Activated naive CD4-positive, alpha-beta T cell (primary cell): ENCODE measurements at places on chromosomes 3 and 15.

- DNase-seq: no peak
These were observed 149.6 kb downstream of the MYLK start for GRCh38 chr3:123734527-123734902.

DNA sequence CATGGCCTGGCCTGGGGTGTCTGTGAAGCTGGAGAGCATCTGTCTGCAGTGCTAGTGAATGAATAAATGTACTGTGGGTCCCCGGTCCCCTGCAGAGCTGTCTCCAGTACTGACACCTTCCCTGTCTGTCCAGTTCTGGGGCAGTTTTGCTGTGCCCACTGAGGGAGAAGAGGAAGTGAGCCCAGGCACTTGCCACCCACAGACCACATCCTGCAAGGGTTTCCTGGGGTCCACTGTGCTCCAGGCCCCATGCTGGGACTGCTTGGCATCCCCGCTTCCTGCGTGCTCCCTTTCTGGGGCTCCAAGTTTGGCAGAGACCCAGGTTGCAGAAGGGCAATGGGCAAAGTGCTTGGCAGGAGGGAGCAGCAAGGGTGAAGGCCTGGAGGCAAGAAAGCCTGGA lies 4.9 kb upstream of the SLC6A6 start:
- no peak for DNase-seq

DNA sequence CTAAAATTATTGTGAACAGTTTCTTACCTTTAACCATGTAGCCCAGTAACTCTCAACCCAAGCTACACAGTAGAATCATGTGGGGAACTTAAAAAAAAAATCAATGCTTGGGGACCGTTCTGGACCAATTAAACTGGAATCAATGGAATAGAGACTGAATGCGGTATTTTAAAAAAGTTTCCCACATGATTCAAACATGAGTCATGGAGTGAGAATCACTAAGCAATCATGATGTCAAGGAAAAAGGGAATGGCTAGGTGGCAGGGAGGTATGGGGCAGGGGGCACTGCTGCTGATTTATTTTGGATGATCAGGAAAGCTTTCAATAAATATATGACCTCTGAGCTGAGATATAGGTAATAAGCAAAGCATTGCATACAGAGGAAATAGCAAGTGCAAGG lies 250.5 kb upstream of the RORA start:
- no peak for DNase-seq

GRCh38 chr3:169227911-169228310 lies 435.6 kb downstream of the MECOM start:
- DNase-seq: no peak

GRCh38 chr15:100717596-100717995 lies 115.2 kb downstream of the ASB7 start:
- no peak for DNase-seq
